ENCODE measurements at places on chromosomes 1 and 21. TPM values are rescaled to one million over a fixed set of nuclear protein-coding genes. Genes with fewer than 3 reads are reported as not detected.

- DNase-seq = no peak
These were observed 51.1 kb upstream of the CTTNBP2NL start for GRCh38 chr1:112344754-112345423.

DNA sequence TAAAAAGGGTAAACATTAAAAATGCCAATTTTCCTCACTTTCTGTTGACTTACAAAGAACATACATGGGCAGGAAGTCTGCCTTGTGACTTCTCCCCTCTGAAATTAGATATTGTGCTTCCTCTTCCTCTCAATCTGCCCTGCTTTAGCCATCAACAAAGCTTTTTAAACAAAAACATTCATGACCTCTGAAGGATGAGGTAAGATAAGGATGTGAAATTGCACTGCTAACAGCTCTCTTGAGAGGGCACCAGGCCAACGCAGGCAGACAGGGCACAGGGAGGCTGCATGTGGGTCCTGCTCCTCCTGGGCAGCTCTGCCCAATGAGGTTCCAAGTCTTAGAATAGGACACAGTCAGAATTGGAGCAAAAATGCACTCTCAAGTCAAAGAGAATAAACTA, 62.1 kb downstream of the DEGS1 start:
- no peak for DNase-seq

DNA sequence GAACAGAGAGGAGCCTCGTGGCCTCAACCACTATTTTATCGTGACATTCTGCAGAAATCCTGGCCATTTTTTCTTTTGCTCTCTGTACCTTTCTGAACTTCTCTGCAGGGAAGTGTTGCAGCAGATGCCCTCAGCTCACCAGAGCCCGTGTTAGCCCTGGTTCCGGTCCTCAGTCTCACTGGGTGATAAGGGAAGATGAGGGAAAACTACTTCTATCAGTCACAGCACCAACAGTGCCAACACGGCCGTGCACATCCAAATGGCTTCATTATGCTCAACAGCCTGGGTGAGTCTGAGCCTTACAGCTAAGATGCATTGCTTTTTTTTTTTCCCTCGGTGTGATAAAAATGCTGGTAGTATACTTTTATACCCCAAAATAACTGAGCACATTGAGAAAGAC, 93.0 kb downstream of the KIF26B start:
- DNase-seq = no peak

- DNase-seq = no peak
These were observed 2.6 kb downstream of the BARHL2 start for GRCh38 chr1:90714521-90714951.

TDRD5 gene
- total RNA-seq = 2.9 TPM

- DNase-seq = no peak
These were observed 49.0 kb upstream of the ACTRT2 start for GRCh38 chr1:2972011-2972878.

DNA sequence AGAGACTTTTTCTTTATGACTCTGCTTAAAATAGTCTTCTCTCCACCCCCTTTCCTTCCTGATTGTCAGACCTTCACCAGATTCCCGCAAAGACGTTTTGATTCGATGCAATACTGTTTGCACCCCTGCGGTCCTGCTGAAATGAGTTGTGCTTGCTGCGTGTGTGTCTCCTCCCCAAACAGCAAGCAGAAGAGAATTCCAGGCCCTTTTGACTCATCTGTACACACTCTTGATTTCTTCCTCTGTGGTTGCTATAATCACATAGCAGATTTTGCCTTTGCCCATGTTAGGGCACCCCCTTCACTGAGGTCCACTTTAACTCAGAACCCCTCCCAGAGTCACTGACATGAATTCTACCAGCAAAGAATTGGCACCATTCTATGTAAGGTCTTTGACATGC, 136.5 kb downstream of the ZZZ3 start:
- DNase-seq = no peak

DNA sequence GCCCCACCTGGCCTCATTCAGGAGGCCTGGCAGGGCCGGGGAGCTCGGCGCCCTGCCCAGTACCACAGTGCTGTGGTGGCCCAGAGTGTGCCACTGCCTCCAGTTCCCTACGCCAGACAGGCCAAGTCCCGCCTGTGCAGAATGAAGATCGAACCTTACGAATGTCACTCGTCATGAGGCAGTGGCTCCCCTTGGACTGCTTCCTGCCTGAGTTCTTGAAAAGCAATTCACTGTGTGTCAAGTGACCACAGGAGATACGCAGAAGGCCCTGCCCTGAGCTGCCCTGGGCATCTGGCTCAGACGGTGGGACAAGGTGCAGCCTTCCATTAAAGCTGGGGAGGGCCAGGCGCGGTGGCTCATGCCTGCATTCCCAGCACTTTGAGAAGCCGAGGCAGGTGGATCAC, 49.6 kb upstream of the LRP8 start:
- no peak for DNase-seq
